ENCODE measurements at places on chromosomes 6 and 20.
A peak's percentile ranks its signal among the peaks of the same experiment; 100 is the strongest.

- no peak for DNase-seq
These were observed 80.4 kb downstream of the DACT2 start for GRCh38 chr6:168239044-168239773.

DNA sequence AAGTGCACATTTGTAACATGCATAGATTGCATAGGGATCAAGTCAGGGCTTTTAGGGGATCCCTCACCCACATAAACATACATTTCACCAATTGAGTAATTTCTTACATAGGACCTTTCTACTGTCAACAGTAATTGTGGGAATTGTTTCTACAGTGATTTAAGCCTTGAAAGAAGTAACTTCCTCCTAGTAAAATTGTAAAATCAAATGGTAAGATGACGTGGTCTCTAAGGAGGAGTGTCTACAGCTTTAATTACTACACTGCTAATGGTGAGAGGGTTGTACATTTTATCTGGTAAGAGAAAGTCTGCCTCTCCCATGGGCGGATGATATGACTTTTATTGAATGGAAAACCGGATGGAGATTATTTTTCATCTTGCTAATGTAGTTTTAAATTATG is 98.0 kb downstream of the RPP40 start:
- no peak for DNase-seq

DNA sequence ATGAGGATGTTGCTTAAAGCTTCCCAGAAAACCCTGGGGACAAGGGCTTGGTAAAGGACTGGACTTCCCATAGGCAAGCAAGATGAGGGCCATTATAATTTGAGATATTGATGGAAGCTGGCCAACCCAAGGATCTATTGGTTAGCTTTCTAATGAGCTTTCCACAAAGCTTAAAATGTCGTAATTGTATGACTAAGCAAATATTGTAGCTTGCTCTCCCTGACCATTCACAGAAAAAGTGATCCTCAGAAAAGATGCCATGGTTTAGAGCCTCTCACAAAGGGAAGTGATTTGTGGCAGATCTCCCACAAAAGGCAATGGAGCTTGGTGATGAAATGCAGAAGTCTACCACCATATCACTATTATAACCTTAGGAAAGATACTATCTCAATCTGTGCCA is 13.6 kb downstream of the IL17F start:
- no peak for DNase-seq

DNA sequence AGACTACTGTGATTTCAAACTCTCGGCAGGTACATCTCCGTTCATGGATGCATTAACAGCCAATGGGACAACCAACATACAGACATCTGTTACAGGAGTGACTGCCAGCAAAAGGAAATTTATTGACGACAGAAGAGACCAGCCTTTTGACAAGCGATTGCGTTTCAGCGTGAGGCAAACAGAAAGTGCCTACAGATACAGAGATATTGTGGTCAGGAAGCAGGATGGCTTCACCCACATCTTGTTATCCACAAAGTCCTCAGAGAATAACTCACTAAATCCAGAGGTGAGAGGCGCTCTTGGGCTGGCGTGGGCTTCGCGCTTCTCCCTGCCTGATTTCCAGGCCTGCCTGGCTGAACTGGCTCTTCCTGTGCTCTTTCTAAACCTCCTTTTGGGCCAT is 68.4 kb downstream of the RPP40 start:
- DNase-seq: no peak

DNA sequence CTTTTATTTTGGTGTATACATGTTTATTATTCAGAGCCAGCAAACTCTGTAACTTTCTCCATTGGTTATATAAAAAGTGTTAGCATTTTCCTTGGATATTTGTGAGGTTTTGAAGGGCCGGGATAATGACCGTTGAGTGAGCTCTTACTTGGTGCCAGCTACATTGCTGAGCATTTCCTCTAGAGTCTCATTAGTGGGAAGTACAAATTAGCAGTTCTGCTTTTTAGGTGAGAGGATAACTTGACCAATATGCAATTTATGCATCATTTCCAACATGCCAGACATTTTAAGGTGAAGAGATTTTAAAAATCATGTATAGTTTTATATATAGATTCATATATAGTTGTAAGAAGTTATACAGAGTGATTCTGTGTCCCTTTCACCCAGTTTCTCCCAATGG is 84.3 kb downstream of the CARMIL1 start:
- DNase-seq: no peak

DNA sequence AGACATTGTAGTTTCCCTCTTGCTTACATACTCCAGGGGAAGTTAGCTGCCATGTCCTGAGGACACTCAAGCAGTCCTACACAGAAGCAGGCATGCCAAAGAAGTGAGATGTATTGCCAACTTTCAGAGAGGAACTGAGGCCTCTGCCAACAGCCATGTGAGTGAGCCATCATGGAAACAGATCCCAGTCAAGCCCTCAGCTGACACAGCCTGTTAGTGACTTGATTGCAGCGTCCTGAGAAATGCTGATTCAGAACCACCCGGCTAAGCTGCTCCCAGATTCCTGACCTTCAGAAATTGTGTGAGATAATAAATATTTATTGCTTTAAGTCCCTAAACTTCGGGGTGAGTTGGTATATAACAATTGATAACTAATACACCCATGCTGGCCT is 38.1 kb downstream of the GSTA2 start:
- no peak for DNase-seq

GRCh38 chr6:123524781-123525180 is 112.0 kb downstream of the TRDN start:
- no peak for DNase-seq

DNA sequence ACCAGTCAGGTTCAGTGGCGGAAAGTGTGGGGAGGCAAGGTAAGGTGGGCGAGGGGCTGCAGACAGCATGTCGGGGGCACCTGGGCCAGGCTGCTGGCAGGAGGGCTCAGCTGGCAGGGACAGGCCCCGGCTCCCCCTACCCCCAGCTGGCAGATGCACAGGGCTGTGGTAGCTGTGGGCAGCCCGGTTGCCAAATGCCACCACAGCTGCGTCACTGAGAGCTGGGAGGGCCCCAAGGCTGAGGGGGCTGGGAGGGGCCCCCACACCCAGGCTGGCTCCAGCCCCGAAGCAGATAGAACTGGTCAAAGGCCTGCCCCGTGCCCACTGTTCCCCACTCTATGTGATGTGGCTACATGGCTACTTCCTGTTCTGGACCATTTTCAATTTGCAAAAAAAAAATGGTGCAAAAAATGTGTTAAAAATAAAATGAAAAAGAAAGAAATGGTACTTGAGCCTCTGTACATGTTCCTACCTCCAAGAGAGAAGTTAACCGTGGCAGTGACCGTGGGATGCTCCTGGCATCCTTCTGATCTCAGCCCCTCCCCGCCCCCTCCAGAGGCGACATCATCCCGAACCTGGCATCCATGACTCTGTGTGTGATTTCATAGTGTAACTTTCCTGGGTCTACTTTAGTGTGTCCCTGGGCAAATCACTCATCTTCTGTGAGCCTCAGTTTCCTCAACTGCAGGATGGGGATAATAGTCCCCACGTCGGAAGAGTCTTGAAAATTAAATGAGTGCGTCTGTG is 64.4 kb downstream of the UBE2V1 start:
- DNase-seq: peak; percentile 43

DNA sequence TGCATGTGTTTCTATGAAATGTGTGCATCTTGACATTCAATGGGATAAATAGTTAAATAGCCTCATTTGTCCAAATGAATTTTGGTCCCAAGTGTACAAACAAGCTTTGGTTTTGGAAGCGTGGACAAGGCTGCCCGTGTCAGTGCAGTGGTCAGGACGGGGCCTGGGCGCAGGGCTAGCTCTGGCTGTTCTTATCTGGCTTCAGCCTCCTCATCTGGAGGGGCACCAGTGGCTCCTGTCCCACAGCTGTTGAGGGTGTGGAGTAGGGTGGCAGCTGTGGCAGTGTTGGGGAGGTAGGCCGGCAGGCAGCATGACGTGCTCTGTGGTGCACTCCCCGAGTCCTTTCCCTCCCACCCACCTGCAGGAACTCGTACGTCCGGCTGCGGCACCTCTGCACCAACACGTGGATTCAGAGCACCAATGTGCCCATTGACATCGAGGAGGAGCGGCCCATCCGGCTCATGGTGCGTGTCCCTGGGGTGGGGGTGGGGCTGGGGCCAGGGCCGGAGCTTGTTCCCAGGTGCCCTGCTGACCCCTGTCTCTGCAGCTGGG is 43.5 kb downstream of the ITPR3 start:
- DNase-seq: no peak

- no peak for DNase-seq
These were observed 175.3 kb upstream of the CST7 start for GRCh38 chr20:24773751-24774201.

DNA sequence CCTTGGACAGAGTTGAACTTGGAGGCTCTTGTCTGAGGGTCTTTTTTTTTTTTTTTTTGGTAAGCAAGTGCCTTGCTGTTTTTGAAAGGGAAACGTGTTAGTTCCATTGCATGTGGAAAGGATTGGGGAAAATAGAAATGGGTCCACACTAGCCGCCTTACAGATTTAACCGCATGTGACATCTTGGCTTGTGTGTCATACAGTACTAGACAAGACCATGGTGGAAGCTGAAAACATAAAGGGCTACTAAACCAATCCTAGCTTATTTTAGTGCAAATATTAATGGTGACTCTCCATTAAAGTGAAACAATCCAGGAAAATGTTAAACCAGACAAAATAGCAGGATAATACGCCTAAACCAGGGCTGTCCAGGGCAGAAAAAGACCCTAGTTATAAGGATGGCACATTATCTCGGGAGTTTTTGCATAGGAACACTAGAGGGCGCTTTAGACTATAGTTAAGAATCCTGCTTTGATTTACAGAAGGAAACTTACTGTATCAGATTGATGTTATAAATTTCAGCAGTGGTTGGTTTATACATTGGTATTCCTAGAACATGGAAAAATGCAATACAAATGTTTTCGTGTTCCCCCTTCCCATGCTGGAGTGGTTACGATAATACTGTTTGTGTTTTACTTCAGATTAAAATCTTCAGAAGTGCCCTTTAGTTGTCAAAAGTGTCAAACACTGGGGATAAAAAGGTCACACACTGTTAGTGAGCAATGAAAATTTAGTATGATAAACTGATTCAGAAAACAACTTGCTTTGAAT is 59.8 kb upstream of the DEK start:
- DNase-seq: peak; percentile 55

DNA sequence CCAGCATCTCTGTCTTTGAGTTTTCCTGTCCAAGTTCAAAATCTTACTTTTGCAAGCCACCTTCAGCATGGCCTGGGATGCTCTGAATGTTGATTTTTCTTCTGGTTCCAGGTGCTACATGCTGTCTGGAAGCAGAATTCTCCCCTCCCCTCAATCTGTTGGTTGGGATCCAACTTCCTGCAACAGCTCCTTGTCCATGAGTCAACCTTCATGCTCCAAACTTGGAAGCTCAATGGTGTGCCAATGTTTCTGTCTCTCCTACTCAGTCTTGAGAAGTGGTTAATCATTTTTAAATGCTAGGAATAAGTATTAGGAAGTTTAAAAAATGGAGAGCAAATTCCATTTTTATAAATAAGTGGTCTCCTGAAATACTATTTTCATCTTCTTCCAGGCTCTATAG is 33.2 kb upstream of the PLEKHG1 start:
- no peak for DNase-seq

Data from naive B cell (primary cell).